ENCODE measurements at places on chromosomes 3 and 15.

GRCh38 chr3:181329024-181329423 lies 339.5 kb upstream of the DNAJC19 start:
- DNase-seq, result no peak

- no peak for DNase-seq
These were observed 12.3 kb downstream of the KY start for GRCh38 chr3:134638385-134639030.

DNA sequence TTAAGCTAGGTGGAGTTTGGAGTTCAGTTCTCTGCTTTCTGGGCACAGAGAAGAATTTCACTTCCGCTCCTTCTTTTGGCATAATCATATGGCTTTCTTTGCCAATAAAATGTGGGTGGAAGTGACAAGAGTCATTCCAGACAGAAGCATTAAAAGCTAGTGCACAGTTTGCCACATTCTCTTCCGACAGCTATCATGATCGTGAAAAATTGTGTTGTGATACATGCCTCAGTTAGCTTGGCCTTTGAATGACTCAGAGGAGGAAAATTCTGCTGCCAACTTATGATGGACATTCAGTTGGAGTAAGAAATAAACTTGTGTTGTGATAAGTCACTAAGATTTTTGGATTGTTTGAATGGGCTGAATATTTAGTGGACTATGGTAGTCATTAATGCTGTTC lies 291.7 kb upstream of the SATB1 start:
- DNase-seq, result no peak

DNA sequence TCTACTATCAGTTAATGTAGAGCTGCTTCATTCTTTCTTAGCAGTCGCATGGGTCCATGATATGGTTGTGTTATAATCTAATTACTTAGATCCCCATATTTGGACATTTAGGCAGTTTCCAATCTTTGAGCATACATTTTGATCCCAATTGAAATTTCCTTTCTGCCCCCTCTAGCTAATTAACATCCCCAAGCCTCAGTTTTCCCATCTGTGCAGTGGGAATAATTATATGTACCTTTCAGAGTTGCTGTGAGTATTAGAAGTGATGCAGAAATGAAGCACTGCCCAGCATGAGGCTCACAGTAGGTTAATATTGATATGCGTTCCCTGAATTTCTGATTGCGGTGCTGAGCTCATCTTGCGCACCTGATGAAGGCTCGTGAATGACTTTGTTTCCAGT lies 21.8 kb downstream of the SPSB4 start:
- no peak for DNase-seq

DNA sequence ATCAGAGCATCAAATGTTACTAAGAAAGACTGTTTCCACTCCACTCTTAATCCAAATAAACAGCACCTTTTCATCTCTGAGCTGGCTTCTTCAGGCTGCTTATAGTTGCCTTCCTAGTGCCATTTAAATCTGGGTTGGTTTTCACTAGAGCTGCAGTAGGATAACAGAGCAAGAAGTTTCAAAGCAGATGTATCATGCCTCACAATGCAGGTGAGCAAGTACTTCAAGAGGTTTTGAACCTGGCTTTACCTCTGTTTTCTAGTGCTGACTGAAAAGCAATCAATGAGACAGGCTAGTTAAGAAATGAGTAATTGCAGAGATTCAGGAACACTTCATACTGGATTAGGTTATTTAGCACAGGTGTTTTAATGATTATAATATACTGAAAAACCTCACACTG lies 147.7 kb upstream of the SATB1 start:
- no peak for DNase-seq

- no peak for DNase-seq
These were observed 59.3 kb upstream of the ABHD10 start for GRCh38 chr3:111919370-111920065.

DNA sequence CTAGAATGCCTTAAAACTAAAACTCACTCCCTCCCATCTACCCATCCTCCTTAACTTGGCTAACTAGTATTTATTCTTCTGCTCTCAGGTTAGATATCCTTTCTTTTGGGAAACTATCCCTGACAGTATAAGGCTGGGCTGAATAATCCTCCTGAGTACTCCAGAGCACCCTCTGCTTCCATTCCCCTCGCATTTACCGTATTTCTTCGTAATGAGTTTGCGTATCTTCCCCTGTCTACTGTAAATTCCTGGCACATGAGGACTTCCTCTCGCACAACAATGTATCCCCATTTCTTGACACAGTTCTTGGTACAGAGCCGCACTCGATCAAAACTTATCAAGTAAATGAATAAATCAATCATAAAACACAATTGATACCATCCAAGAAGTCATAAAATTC lies 82.9 kb upstream of the AKAP13 start:
- no peak for DNase-seq

- DNase-seq, result no peak
These were observed 42.9 kb downstream of the MUC4 start for GRCh38 chr3:195768831-195769303.

GRCh38 chr15:69298697-69299441 lies at the start of gene PAQR5:
PAQR5 (plus strand) TSS chr15:69298912; CDS start chr15:69360081, 61,169 bp downstream.
- DNase-seq, result no peak

DNA sequence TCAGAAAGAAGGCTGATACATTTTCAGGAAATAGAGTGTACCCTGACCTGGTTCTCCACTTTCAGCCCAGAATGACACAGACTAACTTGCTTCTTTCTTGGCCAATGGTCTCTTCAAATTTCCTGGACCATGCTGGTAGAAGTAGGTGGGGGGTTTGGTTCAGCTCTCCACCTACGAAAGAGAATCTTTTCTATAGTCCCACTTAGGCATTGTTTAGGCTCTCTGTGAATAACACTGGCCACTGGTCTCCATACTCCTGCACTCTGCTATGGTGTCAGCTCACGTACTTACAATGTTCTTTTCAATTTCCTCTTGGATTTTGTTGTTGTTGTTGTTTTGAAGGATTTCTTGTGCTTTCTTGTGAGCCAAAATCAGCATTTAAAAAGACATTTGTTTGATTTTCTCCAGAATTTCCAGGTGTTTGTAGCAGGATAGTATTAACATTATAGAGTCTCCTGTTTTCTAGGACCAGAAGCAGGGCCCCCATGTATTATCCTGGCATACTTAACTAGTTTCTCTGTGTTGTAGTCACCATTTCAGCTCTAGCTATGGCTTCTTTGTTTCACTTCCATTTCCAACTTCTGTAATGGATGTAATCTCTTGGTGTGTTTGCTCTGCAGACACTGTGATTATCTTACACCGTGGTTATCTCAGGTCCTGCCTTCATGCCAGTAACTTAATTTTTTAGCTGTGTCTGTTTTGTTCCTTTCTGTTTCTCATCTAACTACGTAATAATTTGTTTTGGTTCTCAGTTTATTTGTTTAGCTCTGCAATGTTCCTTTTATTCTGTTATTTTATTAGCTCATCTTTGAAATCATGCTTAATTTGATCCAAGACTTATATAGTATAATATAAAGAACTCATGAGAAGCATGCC lies 61.4 kb downstream of the CHRNA7 start:
- DNase-seq, result no peak

Measured in effector memory CD4-positive, alpha-beta T cell (primary cell).